ENCODE measurements at places on chromosomes 7 and 10.

- DNase-seq: no peak
These were observed 99.0 kb upstream of the PHF14 start for GRCh38 chr7:10874666-10875065.

GRCh38 chr10:133476641-133476990 lies 22.9 kb downstream of the SCART1 start:
- DNase-seq: no peak

- peak; percentile 36 for DNase-seq
These were observed 473.9 kb downstream of the AUTS2 start for GRCh38 chr7:70072220-70072619.

GRCh38 chr7:1255080-1255816 lies 22.6 kb downstream of the UNCX start:
- no peak for DNase-seq

DNA sequence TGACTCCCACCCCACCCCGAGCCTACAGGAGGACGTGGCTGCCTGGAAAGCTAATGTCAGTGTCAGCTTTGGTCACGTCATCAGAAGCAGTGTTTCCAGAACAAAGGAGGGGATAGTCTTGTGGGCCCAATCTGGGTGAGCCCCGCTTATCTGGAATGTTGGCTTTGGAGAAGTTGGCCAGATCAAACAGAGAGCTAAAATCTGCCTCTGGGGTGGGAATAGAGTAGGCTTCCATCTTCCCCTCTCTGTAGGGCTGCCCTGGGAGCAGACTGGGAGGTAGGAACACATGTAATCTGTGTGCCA lies 32.5 kb downstream of the SRRM3 start:
- no peak for DNase-seq
